ENCODE measurements at places on chromosomes 12 and 14.

DNA sequence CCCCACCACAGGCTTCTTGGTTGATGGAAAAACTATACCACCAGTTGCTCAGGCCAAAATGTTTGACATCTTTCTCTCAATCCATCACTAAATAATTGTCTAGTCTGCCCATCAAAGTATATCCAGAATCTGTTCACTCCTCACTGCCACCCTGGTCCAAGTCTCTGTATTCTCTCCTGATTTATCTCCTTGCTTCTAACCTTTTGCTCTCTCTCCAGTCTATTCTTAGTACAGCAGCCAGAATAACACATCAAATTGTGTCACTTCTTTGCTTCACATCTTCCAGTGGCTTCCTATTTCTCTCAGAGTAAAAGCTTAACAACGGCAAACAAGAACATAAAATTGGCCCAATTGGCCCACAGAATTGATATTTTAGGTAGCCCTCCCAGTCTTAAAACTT lies 272.8 kb downstream of the IPO8 start:
- DNase-seq: no peak

GRCh38 chr14:31936115-31936514 lies 141.0 kb upstream of the ARHGAP5 start:
- no peak for DNase-seq

DNA sequence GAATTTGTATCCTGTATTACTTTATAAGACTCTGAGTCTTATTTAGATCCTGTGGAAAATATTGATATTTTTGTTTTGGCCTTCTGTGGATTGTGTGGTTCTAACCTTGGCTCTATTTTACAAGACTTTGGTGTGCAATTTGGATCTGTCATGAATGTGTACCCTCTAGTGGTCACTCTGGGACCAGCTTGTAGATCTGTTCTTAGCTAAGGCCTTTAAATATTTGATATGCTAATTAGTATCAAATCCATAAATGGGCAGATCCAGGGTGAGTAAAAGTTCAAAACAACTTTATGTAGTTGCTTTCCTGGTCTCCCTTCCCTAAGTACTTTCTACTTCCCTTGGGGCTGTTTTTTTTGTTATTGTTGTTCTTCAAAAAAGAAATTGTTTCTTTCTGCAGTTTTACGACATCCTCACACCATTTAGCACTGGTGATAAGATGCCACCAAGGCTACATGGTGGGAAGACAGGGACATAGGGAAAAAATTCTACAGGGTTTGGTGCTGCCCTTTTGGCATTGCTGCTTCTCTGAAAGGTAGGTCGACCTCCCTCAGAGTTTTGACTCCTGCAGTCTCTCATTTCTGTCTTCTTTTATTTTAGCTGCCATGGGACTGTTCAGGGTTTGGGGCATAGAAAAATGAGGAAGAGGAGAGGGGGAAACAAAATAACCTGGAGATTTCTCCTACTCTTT lies 238.5 kb downstream of the GPHN start:
- DNase-seq: no peak

- no peak for DNase-seq
Measured at GRCh38 chr14:64758691-64759554, 54.7 kb downstream of the PLEKHG3 start.

GRCh38 chr12:30067146-30067545 lies 283.4 kb upstream of the TMTC1 start:
- no peak for DNase-seq

Measured in activated CD4-positive, alpha-beta T cell treated with anti-CD3 and anti-CD28 coated beads, Interleukin-2, amount 50 U/mL, for 48 hours (primary cell).